Mucosa of gallbladder (tissue), 1 donor: ENCODE measurements at places on chromosomes 3 and 15.

- no peak for DNase-seq
These were observed 67.6 kb downstream of the NLGN1 start for GRCh38 chr3:173465112-173465511.

GRCh38 chr3:14303336-14304100 is 98.9 kb upstream of the SLC6A6 start:
- DNase-seq: no peak

DNA sequence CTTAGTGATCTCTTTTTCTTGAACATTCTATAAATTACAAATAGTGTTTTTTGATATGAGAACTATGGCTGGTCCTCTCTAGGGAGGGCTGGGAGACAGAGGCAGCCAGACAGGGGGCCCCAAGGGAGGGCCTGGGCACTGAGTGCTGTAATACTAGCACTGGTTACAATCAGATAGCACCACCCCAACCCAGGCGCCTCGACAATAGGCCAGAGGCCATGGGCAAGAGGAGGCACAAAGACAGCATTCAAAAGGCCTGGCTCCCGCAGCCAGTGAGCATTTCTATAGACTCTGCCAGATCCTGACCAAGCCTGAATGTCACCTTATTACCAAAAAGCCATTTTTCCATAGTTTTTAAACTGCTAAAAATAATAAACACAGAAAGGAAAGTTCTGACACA is 158.5 kb downstream of the THRB start:
- DNase-seq: no peak

DNA sequence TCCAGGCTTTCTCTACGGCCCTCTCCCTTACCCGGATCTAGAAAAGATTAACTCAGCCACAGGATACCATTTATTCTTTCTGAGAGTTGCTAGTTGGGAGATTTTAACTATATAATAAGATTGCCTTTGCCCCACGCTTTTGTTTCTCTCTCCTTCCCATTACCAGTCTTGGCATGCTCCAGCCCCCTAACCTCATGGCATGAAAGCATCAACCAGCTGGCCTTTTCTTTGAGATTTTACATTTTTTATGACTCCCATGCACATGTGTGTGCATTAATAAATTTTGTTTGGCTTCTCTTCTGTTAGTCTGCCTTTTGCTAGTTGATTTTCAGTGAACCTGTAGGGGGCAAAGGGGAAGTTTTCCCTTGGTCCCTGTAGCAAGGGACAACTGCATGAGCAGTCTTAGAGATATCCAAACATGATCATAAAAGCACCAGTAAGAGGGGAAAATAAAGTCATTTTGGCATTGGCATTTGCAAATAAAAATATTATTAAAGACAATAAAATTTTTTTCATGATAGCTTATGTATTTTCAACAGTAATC is 73.6 kb downstream of the OXSM start:
- no peak for DNase-seq

DNA sequence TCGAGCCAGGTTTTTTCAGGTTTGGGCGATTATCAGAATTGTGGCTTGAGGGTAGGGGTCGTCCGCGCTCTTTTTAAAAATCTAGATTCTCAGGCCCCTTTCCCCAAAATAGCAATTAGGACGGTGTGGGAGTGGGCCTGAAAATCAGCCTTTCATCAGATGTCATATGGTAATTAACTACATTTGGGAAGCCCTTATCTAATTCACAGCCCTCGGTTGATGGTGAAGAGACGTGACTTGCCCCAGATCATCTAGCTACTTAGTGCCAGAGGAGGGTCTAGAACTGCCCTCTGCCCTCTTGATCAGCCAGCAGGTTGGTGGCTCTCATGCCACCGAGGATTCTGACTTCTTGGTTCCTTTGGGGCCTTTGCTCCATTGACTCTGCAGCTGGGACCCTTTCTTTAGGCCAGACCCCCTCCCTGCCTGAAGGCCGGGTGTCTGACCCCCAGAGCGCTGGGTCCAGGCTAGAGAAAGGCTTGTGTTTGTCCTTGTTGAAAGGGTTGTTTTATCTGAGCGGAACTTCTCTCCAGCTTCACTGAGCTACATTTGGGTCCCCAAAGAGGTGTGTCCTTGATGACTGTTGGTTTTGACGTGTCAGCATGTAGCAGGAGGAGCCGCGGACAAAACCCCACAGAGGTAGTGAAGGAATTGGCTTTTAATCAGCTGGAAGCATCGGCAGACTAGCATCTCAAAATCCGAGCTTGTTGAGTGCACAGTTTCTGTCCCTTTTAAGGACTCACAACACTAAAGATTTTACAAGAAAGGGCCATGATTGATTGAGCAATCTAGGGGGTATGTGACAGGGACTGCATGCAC is 857 bp downstream of the AEN start:
- DNase-seq: no peak
